Activated CD4-positive, alpha-beta T cell treated with anti-CD3 and anti-CD28 coated beads, Interleukin-2, amount 10 ng/mL, durations not matched to agents 24 days and 14 days (primary cell): ENCODE measurements at places on chromosomes 5 and 9. TPM values are rescaled to one million over a fixed set of nuclear protein-coding genes. Genes with fewer than 3 reads are reported as not detected.

- no peaks in the 10 kb centered on the region for H3K36me3 ChIP-seq
- no peak overlapping the region for H3K4me3 ChIP-seq
- no peak overlapping the region for H3K27ac ChIP-seq
- no peaks in the 10 kb centered on the region for H3K27me3 ChIP-seq
- no peak for DNase-seq
Measured at GRCh38 chr9:72880821-72881220, 72.0 kb downstream of the ALDH1A1 start.

- no peak for DNase-seq
- H3K27ac ChIP-seq: no peak overlapping the region
- H3K4me3 ChIP-seq: no peak overlapping the region
Measured at GRCh38 chr5:174411479-174411819, 312.9 kb upstream of the MSX2 start.

DNA sequence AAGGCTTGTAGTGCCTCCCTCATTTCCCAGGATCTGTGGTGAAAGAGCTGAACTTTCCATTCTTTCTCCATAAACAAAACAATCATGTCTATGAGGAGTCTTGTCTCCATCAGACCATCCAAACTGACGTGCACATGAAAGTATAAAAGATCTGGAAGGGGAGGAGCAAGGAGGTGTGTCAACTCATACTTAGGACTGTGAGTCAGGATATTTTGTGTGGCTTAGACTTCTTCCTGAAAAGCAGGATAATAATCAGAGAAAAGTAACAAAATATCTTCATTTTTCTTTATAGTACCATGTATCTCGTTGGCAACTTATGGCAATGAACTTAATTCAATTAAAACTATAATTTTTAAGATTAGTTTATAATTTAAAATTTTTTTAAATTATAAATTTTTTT is 96.0 kb upstream of the PRRC1 start:
- no peak overlapping the region for H3K27ac ChIP-seq
- DNase-seq: no peak
- H3K4me1 ChIP-seq: no peaks in the 10 kb centered on the region
- H3K36me3 ChIP-seq: no peaks in the 10 kb centered on the region
- H3K27me3 ChIP-seq: peaks cover 1% of the 10 kb centered on the region

The SCAI gene
- total RNA-seq: 11.0 and 13.4 TPM in 2 replicates

The SLC36A1 gene
- total RNA-seq: 7.2 and 7.8 TPM in 2 replicates
